Fibroblast of lung (primary cell): ENCODE measurements at places on chromosomes 6 and 20. TPM values are rescaled to one million over a fixed set of nuclear protein-coding genes. Genes with fewer than 3 reads are reported as not detected.

TREML2 gene
- not detected in 2 replicates for total RNA-seq

PRDM1 gene
- 2.3 and 5.4 TPM in 2 replicates for total RNA-seq

DAAM2 gene
- total RNA-seq: 25.9 and 41.5 TPM in 2 replicates

PLEKHG1 gene
- 5.4 and 12.7 TPM in 2 replicates for total RNA-seq

NCOA6 gene
- 5.9 and 8.1 TPM in 2 replicates for total RNA-seq

PDYN gene
- not detected in 2 replicates for total RNA-seq

GPX6 gene
- not detected in 2 replicates for total RNA-seq

EPM2A gene
- 8.3 and 10.0 TPM in 2 replicates for total RNA-seq

CLPSL2 gene
- not detected in 2 replicates for total RNA-seq

SRMS gene
- not detected in 2 replicates for total RNA-seq

EPHA7 gene
- under 0.01 TPM in 1 of 2 replicates, not detected in the other for total RNA-seq

RHAG gene
- not detected in 2 replicates for total RNA-seq

GMPR gene
- total RNA-seq: 7.2 and 13.2 TPM in 2 replicates

SMIM8 gene
- 6.4 and 7.8 TPM in 2 replicates for total RNA-seq

CLPSL1 gene
- not detected in 2 replicates for total RNA-seq

ANKRD66 gene
- total RNA-seq: not detected in 2 replicates

FAM217A gene
- not detected in 2 replicates for total RNA-seq

TNFRSF21 gene
- total RNA-seq: 4.8 and 12.6 TPM in 2 replicates

SGK2 gene
- 0.26 and 0.66 TPM in 2 replicates for total RNA-seq

KHDC1L gene
- total RNA-seq: not detected in 2 replicates

ALDH8A1 gene
- 0.26 and 0.50 TPM in 2 replicates for total RNA-seq

LY86 gene
- not detected in 2 replicates for total RNA-seq

STMND1 gene
- total RNA-seq: not detected in 2 replicates

RIN2 gene
- 41.3 and 61.4 TPM in 2 replicates for total RNA-seq

LRFN2 gene
- total RNA-seq: not detected in 2 replicates
